ENCODE measurements at places on chromosomes 2 and 18. TPM values are rescaled to one million over a fixed set of nuclear protein-coding genes. Genes with fewer than 3 reads are reported as not detected.

- H3K36me3 ChIP-seq, result peaks cover 50% of the 10 kb centered on the region
- no peaks in the 10 kb centered on the region for H3K27me3 ChIP-seq
- H3K4me1 ChIP-seq, result no peaks in the 10 kb centered on the region
- no peak for DNase-seq
These were observed 36.0 kb downstream of the RMC1 start for GRCh38 chr18:23539296-23539695.

- no peak overlapping the region for H3K4me3 ChIP-seq
- peaks cover 3% of the 10 kb centered on the region for H3K4me1 ChIP-seq
- H3K27ac ChIP-seq, result no peak overlapping the region
- no peaks in the 10 kb centered on the region for H3K36me3 ChIP-seq
These were observed 4.3 kb downstream of the RAX start for GRCh38 chr18:59268721-59269562.

DNA sequence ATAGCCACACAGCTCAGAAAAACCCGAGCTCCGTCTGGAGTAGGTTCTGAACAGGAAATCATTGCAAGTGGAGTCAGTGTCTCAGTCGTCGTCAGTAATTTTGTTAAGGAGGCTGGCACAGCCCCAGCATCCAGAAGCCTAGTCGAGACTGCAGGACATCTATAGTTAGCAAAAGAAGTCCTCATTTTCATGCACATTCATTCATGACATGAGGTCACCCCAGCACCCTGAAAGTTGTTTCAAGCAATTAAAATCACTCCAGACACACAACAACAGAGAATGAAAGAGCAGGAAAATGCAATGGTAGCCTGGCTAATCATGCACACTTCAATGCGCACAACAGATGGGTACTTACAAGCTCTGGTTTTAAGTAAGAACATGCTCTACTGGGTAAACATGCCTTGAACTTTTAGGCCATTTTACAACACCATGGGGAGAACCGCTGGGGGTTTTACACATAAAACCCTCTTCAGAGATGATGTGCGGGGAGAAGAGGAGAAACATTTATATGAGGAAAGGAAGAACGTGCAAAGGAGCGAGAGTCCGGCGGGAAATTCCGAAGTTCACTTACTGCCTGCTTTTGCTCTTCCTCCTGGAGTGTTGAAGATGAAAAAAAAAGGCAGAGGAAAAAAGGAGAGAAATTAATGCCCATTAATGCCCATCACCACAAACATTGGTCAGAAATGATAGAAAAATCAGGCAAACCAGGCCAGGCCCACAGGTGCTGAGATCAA is 77.4 kb upstream of the DNMT3A start:
- H3K4me1 ChIP-seq, result no peaks in the 10 kb centered on the region
- no peak overlapping the region for H3K4me3 ChIP-seq
- no peak overlapping the region for H3K27ac ChIP-seq
- H3K36me3 ChIP-seq, result no peaks in the 10 kb centered on the region
- H3K27me3 ChIP-seq, result no peaks in the 10 kb centered on the region

GRCh38 chr2:113136828-113137775 is 9.7 kb downstream of the IL1RN start:
- H3K36me3 ChIP-seq, result no peaks in the 10 kb centered on the region
- DNase-seq, result no peak
- H3K27me3 ChIP-seq, result no peaks in the 10 kb centered on the region
- no peak overlapping the region for H3K4me3 ChIP-seq
- no peak overlapping the region for H3K27ac ChIP-seq

DNA sequence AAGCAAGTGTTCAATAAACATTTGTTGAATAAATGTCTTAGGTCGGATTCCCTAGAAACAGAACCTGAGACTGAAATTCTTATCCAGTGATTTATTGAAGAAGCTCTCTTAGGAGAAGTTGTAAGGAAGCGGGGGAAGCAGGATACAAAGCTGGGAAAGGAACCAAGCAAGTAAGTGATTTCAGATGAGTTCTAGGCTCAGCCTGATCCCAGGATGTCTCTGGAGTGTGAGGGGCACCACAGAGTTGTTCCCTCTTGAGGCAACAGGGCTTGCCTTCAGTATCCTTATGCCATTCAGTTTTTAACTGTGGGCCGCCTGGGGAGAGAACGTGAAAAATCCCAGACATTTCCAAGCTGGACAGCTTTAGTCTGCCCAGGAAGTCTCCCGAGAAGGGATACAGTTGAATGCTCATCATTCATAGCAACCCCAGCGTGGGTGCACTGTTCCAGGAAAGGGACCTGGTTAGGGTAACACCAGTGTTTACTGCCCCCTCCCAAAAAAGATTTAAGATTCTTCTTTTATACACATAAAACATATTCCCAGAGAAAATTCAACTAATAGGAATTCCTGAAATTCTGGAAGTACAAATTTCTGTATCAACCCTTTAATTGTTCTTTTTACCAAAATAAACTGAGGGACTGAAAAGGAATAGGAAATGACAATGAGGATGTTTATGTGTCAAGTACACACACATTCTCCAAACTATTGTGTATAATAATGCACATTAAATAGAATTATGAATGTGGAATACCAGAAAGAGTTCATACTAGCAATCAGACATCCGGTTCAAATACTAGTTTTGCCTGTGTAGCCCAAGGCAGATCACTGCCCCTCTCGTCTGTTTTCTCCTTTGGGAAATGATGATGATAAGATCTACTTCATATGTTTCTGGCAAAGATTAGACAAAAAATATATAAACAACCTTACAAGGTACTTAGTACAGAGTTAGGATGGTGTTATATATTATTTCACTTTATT is 592.1 kb upstream of the CDH2 start:
- H3K27ac ChIP-seq, result no peak overlapping the region
- H3K36me3 ChIP-seq, result no peaks in the 10 kb centered on the region
- H3K4me3 ChIP-seq, result no peak overlapping the region

GRCh38 chr2:31371691-31372090 is 42.9 kb downstream of the XDH start:
- H3K27ac ChIP-seq, result no peak overlapping the region
- H3K4me3 ChIP-seq, result no peak overlapping the region
- no peaks in the 10 kb centered on the region for H3K36me3 ChIP-seq

- no peak for DNase-seq
- no peak overlapping the region for H3K27ac ChIP-seq
- no peaks in the 10 kb centered on the region for H3K36me3 ChIP-seq
- no peaks in the 10 kb centered on the region for H3K4me1 ChIP-seq
- H3K4me3 ChIP-seq, result no peak overlapping the region
These were observed 311.5 kb downstream of the SOCS6 start for GRCh38 chr18:70600225-70600925.

DNA sequence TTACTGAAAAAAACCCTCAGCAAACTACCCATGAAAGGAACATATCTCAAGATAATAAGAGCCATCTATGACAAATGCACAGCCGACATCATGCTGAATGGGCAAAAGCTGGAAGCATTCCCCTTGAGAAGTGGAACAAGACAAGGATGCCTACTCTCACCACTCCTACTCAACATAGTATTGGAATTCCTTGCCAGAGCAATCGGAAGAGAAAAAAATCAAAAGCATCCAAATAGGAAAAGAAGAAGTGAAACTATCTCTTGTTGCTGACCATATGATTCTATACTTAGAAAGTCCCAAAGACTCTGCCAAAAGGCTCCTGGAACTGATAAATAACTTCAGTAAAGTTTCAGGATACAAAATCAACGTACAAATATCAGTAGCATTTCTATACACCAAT is 40.6 kb upstream of the MSTN start:
- no peaks in the 10 kb centered on the region for H3K27me3 ChIP-seq
- no peak for DNase-seq
- H3K4me3 ChIP-seq, result no peak overlapping the region

- no peak overlapping the region for H3K4me3 ChIP-seq
- no peaks in the 10 kb centered on the region for H3K27me3 ChIP-seq
- peaks cover 7% of the 10 kb centered on the region for H3K4me1 ChIP-seq
- DNase-seq, result no peak
- no peak overlapping the region for H3K27ac ChIP-seq
These were observed 295.8 kb upstream of the ACVR2A start for GRCh38 chr2:147549054-147549453.

DNA sequence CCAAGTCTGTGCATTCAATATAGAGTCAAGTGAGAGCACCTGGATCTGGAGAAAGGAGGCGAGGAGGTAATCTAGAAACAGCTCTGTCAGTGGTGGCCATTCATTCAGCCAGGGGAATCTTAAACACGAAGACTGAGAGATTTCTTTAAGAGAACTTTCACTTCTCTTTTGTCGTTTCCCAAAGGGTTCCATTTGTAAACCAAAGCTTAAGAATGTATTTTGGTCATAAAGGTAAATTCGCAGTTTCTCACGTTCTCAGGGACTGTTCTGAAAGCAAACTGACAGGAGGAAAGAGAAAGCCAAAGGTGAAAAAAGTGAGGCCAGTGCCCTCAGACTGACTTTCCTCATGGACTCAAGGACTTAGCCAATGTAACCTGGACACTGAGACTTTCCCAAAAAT is 513.5 kb downstream of the CMPK2 start:
- no peak overlapping the region for H3K4me3 ChIP-seq
- H3K4me1 ChIP-seq, result no peaks in the 10 kb centered on the region
- DNase-seq, result no peak
- H3K27ac ChIP-seq, result no peak overlapping the region

DNA sequence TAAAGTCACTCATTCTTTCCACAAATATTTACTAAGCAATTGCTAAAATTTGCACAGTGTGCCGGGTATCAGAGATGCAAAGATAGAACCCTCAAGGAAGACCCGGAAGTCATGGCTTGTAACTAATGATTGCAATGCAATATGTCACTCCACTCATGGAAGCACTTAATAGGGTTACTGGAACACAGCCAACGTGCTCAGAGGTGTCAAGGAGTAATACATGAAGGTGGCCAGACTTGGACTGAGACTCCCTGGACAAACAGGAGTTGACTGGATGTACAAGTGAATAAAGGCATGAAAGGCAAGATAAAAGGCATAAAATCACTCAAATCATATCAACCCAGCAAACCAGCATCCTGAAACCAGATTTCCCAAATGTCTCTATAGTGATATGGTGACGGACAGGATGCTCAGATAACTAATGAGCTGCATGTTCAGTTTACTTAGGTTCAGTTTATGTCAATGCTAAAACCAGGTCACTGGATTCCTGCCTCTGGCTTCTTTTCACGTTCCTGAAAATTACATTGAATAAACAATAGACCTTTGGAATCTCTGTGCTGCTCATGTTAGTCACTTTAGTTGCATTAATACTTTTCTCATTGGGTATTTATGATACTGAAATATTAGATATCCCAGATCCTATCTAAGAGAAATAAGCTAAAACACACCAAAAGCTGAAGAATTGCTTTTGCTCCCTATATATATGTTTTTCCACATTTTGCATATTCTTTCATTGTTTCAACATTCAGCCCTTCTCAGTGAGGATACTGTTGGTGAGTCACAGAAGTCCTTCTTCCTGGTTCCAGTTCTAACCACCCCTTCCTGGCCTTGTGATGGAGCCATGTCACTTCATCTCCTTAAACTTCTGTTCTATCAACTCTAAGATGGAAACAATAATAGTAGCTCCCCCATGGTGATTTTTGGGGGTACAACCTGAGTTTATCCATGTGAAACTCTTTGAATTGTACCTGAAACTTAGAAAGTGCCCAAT is 688.9 kb upstream of the ID2 start:
- DNase-seq, result no peak
- H3K4me1 ChIP-seq, result no peaks in the 10 kb centered on the region
- H3K36me3 ChIP-seq, result no peaks in the 10 kb centered on the region
- no peaks in the 10 kb centered on the region for H3K27me3 ChIP-seq
- no peak overlapping the region for H3K27ac ChIP-seq

DNA sequence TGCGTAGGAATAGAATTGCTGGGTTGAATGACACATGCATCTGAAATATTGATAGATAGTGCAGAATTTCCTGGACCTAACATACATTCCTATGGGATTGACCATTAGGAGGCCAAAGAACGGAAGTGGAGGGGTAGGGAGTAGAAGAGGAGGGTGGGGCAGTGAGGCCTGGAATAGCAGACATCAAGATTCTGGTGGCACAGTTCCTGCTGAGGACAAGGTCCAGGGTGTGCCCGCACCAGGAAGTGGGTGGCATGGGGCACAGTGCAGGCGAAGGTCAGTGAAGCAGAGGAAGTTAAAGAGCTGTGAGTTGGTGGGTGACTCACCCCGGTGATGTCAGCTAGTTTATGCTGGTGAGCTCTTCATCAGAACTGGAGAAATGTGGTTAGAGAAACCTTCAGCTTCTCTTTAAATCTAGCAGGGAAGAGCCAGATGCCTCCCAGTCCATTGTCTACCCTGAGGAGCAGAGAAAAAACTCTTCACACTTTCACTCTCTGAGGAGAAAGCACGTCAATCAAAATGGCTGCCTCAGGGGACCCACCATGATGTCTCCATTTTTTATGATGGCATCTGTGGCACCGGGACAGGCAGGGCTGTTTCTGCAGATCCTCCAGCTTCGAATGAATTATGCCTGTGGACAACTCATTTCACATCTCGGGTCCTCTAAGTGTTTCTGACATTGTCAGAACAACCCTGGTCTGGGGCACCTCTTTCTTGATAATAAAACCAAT is 55.9 kb upstream of the CTLA4 start:
- peaks cover 52% of the 10 kb centered on the region for H3K4me1 ChIP-seq
- H3K36me3 ChIP-seq, result no peaks in the 10 kb centered on the region
- H3K27me3 ChIP-seq, result no peaks in the 10 kb centered on the region

DNA sequence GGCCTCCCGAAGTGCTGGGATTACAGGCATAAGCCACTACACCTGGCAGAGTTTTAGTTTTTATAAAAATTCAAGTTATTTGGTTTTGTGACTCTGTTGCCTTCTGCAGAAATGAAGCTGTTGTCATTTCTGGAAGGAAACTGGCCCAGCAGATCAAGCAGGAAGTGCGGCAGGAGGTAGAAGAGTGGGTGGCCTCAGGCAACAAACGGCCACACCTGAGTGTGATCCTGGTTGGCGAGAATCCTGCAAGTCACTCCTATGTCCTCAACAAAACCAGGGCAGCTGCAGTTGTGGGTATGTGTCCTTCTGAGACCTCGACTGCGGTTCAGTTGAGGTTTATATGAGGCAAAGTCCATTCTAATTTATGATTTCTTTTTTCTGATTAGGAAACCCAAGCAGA is 7.2 kb downstream of the MTHFD2 start:
- no peak for DNase-seq
- H3K27me3 ChIP-seq, result no peaks in the 10 kb centered on the region
- no peak overlapping the region for H3K27ac ChIP-seq
- H3K4me3 ChIP-seq, result no peak overlapping the region
- H3K36me3 ChIP-seq, result peaks cover 24% of the 10 kb centered on the region

DNA sequence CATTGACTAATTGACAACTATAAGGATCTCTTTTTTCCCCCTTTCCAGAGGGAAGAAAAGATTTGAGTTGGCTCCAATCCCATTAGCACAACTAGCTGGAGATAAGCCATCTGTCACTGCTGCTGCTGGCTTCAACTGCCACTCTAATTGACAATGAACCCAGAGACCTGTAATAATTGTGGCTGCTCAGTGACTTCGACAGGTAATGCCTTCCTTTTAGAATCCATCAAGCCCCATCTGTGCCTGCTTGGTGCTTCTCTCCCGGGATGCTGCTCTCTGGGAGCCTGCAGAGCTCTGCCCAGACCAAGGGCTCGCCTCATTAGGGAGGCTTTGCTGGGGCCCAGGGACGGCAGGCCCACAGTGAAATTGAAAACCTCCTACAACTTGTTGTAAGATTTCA is 376.7 kb upstream of the SOX11 start:
- no peaks in the 10 kb centered on the region for H3K27me3 ChIP-seq
- DNase-seq, result no peak
- no peaks in the 10 kb centered on the region for H3K36me3 ChIP-seq
- no peak overlapping the region for H3K4me3 ChIP-seq

GRCh38 chr2:198483051-198483450 is 678.7 kb downstream of the PLCL1 start:
- no peak overlapping the region for H3K4me3 ChIP-seq
- DNase-seq, result no peak
- no peaks in the 10 kb centered on the region for H3K36me3 ChIP-seq
- H3K4me1 ChIP-seq, result no peaks in the 10 kb centered on the region
- H3K27ac ChIP-seq, result no peak overlapping the region

Gene PRSS56
- not detected for total RNA-seq

Gene EN1
- total RNA-seq, result not detected
